ENCODE measurements at places on chromosomes 7 and 10. TPM values are rescaled to one million over a fixed set of nuclear protein-coding genes. Genes with fewer than 3 reads are reported as not detected.

The ABHD11 gene
- 15.6 TPM for total RNA-seq

The FBXL13 gene
- total RNA-seq, result 0.17 TPM

The FFAR4 gene
- not detected for total RNA-seq

The SFTPA1 gene
- total RNA-seq, result not detected

The AGBL3 gene
- 1.9 TPM for total RNA-seq

The EIF5AL1 gene
- 0.06 TPM for total RNA-seq

The ARHGEF5 gene
- total RNA-seq, result 13.1 TPM

The SORBS1 gene
- total RNA-seq, result 0.74 TPM

The CPA5 gene
- not detected for total RNA-seq

The SMKR1 gene
- 2.2 TPM for total RNA-seq

The HYCC1 gene
- 47.2 TPM for total RNA-seq

The GIMAP5 gene
- 111 TPM for total RNA-seq

The ZNF727 gene
- total RNA-seq, result 0.46 TPM
